ENCODE measurements at places on chromosomes 5 and 9.

GRCh38 chr5:6805841-6806240 lies 92.6 kb downstream of the TENT4A start:
- DNase-seq, result no peak

- DNase-seq, result no peak
Measured at GRCh38 chr5:23269981-23270380, 237.4 kb upstream of the PRDM9 start.

DNA sequence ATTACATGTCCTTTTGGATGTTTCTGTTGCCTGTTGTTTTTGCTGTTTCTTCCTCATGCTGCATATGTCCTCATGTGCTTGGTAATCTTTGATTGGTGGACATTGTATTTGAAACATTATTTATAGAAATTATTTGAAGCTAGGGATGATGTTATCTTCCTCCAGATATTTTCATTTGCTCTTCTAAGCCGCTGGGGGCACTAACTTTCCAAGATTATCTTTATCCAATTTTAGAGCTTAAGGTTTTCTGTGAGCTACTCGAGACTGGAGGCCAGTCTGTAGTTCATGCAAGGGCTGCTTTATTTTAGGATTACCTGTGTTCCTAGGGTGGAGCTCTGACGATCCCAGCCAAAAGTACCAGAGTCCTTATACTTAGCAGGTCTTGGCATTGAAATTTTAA lies 40.9 kb downstream of the STX17 start:
- DNase-seq, result no peak

DNA sequence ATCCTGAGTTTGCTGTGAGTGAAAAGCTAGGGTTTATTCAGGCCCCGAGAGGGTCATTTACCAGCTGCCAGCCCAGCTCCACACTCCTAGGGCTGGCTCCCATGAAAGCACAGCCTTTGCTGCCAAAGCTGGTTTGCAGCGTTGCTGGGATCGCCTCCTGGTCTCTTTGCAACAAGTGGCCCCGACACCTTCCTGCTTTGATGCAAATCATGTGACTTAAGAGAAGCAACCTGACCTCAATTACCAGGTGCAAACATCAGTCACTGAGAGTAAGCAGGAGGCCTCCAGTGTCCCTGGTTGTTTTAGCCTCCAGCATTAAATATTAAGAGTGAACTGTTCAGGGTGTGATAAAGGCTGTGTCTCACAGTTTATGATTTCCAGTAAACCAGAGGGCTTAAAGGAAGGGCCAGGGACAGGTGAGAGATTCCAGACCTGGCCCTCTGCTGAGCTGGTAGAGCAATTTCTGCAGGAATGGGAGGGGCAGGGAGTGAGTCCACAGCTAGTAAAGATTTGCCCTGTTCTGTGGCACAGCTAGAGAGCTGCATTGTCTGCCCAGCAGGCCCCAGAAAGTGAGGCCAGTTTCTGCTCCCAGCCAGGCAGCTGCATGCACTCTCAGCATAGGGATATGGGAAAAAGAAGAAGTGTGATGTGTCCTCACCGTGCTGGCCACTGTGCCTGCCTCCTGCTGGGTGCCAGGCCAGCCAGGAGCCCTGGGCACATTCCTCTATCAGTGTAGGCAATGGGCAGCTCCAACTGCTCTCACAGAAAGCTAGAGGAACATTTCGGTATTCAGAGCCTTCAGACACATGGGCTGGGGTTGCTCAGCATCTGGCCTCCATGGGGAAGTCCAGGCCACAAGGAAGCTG lies 58.0 kb downstream of the SLC22A5 start:
- DNase-seq, result peak; percentile 16

DNA sequence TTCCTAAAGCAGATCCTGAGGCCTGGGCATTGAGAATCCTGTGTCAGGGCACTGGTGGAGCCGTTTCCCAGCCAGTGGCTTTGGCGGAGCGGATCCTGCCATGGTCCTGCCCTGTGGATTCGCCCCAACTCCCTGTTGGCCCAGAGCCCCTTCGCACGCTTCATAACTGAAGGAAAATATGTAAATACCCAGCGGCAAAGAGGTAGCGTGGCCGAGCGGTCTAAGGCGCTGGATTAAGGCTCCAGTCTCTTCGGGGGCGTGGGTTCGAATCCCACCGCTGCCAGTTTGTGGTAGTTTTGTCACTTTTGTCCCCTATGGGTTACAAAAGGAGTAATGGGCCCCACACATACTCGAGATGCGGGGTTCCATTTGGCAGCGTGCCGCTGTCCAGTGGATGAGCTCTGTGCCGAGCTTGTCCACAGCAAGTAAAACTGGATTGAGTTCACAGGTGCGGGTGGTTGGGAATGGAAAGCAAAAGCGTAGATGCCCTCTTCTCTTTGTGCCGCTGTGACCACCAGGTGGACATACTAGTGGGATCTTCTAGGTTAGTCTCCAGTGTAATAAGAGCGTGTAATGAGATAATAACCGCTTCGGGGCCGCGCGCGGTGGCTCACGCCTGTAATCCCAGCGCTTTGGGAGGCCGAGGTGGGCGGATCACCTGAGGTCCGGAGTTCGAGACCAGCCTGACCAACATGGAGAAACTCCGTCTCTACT lies 17.3 kb downstream of the TRIM7 start:
- no peak for DNase-seq

GRCh38 chr9:27382308-27382707 lies 85.4 kb upstream of the EQTN start:
- no peak for DNase-seq

DNA sequence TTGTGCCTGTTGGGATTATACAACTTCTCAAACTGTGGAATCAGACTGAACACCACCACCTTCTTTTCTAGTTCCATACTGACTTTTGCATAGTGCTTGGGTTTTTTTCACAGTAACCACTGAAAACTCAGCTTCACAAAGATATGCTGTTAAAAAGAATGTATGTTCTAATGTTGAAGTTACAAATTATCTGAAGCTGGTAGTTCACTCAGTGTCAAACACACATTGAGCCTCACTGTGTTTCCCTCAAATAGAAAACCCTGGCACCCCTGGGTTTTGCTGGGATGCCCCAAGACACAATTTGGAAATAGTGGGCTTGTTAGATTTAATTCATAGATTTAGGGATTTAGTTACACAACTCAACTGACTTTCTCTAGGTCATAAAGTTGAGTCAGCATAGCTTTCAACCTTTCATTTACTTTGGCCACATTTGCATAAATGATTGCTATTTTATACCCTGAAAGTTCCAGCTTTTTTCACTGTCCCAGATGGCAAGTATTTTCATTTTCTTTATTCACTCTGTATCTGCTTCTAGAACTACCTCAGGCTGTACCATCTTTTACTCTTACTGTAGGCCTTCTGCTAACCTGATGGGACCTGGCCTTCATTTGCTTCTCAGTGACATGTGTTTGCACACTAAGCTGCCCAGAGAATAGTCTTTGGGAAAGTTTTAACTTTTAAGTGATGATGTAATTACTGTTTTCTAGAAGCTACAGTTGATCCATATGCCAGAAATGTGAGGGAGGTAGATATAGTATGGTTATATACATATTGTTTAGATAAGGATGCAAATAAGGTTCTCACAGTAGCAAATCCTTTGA lies 115.1 kb downstream of the CDC42SE2 start:
- no peak for DNase-seq

- no peak for DNase-seq
Measured at GRCh38 chr9:23850690-23851629, 24.9 kb upstream of the ELAVL2 start.

GRCh38 chr9:16828340-16829281 lies 41.9 kb downstream of the BNC2 start:
- no peak for DNase-seq

GRCh38 chr5:39698838-39699560 lies 274.2 kb upstream of the DAB2 start:
- DNase-seq, result no peak

GRCh38 chr5:73266925-73267765 lies 94.2 kb downstream of the TMEM174 start:
- no peak for DNase-seq

DNA sequence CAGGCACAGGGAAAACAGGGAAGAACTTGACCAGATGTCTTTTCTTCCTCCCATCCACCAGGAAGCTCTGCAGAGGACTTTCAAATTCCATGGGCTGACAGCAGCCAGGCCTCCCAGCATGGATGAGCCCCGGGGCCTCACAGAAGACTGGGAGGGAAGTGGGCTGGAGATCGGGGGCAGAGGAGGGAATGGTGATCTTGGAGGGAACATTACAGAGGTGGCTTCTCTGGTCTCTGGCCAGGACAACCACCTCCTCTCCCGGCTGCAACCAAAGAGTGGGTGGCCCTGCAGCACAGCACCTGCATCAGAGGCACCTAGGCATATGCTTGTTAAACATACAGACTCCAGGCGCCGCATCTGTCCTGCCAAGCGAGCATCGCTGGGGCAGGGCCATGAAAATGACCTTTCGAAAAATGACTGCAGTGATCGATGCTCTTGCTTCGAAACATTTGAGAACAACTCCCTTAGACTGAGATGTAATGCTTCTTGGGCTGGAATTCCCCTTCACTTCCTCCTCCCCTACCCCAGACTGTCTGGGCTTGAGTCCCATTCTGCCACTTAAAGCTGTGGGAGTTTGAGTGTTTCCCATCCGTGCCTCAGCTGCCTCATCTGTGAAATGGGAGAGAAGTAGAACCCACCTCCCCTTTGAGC lies 68.7 kb upstream of the UNC5A start:
- no peak for DNase-seq

All from NCI-H187 treated with DMSO at 0.1 percent for 48 hours (cell line).